ENCODE measurements at places on chromosomes 11 and 22.

DNA sequence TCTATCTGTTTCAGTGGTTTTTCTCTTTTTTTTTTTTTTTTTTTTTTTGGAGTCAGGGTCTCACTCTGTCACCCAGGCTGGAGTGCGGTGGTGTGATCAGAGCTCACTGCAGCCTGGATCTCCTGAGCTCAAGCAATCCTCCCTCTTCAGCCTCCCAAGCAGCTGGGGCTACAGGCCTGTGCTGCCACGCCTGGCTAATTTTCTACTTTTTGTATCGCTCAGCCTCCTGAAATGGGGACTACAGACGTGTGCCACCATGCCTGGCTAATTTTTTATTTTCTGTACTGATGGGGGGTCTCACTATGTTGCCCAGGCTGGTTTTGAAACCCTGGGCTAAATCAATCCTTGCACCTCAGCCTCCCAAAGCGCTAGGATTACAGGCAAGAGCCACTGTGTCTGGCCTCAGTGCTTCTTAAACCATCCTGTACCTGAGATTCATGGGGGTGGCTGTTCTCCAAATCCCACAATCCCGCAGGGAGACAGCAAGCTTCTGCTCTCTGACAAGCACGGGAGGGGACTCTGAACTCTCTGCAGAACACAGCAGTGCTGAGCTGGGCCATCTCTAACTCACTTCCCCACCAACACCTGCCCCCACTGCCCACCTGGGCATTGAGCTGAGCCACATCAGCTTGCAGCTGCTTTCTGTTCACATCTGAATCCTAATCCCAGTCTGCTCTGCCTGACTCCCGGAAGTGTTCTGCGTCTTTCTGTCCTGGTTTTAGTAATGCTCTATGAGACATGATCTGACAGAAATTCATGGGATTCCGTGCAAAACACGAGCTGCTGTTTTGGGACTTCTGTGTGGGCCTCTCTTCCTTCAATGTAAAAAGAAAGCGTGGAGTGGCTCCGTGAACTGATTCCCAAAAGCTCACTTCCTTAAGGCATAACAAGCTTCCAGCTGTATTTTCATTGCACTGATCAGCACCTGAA lies 400.0 kb downstream of the LARGE1 start:
- H3K27me3 ChIP-seq, result no peaks in the 10 kb centered on the region
- no peaks in the 10 kb centered on the region for H3K36me3 ChIP-seq
- DNase-seq, result no peak
- H3K27ac ChIP-seq, result no peak overlapping the region
- no peak overlapping the region for H3K4me3 ChIP-seq

- no peaks in the 10 kb centered on the region for H3K4me1 ChIP-seq
- no peak overlapping the region for H3K4me3 ChIP-seq
- no peaks in the 10 kb centered on the region for H3K36me3 ChIP-seq
- DNase-seq, result no peak
Observed at GRCh38 chr11:123775289-123775688, 21.0 kb upstream of the OR6X1 start.

DNA sequence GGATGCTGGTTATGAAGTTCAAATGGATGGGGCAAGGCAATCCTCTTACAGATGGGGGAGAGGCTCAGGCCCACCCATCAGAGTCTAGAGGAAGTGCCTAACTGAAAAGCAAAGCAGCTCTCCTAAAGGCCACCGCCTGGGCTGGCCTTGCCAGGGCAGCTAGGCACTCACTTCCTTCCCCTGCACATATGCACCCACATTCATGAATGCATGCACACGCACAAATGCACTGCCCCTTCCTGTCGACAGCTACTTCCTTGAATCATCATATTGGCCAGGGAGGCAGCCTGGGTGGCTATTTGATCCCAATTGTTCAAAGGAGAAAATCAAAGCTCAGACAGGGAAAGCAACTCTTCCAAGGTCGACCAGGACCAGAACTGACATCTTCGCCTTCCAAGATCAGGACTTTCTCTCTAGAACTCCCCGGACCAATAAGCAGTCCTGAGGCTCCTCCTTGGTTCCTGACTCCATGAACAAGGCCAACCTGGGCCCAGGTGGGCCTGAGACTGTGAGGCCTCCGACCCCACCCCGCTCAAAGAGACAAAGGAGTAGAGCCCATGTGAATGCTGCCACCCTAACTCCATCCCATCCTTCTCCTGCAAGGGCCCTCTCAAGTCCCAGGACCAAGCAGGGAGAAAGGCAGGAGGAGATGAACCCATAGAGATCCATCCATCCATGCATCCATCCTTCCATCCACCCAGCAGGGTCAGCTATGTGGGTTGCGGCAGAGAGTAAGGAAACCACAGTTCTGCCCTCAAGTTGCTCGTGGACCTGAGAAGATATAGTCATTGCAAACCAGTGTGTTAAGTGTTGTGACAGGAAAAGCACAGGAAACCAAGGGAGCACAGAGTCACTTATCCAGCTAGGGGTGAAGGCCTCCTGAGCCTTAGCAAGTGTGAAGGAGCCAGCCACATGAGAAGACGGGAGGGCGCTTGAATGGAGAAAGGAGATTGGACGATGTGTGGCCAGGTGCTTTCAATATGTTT lies 35.4 kb upstream of the LMO1 start:
- H3K27ac ChIP-seq, result no peak overlapping the region
- H3K27me3 ChIP-seq, result no peaks in the 10 kb centered on the region
- no peak for DNase-seq
- no peaks in the 10 kb centered on the region for H3K4me1 ChIP-seq
- no peaks in the 10 kb centered on the region for H3K36me3 ChIP-seq

- no peaks in the 10 kb centered on the region for H3K36me3 ChIP-seq
- no peaks in the 10 kb centered on the region for H3K27me3 ChIP-seq
- no peaks in the 10 kb centered on the region for H3K4me1 ChIP-seq
- no peak overlapping the region for H3K4me3 ChIP-seq
- no peak for DNase-seq
Observed at GRCh38 chr11:118074785-118075184, 2.1 kb upstream of the TMPRSS4 start.
